Activated CD4-positive, alpha-beta T cell treated with anti-CD3 and anti-CD28 coated beads, Interleukin-2, amount 50 U/mL, for 4 hours (primary cell): ENCODE measurements at places on chromosomes 5 and 9.

DNA sequence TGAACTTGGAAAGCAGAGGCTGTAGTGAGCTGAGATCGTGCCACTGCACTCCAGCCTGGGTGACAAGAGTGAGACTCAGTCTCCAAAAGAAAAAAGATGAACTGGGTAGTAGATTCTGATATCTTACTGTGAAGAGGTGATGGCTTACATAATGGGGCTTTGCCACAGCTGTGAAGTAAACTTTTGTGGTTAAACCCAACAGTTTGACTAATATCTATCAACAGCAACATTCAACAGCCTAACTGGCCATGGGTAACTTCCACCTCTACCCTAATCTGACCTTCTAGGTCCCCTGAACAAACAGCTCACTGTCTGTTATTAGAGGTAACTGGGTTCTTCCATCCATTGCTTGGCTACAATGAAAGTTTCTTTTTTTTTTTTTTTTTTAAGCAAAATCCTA is 52.1 kb downstream of the TLE1 start:
- no peak for DNase-seq

- DNase-seq, result no peak
Measured at GRCh38 chr9:99103054-99103895, 1.6 kb upstream of the TGFBR1 start.

DNA sequence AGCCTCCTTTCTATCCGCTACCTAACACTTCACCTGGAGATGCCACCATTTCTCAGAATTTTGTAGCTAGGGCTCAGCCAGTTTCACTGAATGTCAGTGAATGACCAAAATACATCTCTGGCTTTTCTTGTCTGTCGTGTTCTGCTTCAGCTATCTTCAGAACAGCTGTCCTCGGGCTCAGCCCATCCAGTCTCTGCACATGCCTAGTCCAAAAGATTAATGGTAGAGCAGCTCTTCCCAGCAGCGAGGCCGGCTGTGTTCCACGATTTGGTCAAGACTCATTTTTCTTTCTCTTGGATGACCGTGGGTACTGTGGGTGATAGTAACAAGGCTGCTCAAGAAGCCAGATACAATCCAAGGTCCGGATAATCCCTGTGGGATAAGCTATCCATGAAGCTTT is 342.8 kb downstream of the GABRG2 start:
- DNase-seq, result no peak

DNA sequence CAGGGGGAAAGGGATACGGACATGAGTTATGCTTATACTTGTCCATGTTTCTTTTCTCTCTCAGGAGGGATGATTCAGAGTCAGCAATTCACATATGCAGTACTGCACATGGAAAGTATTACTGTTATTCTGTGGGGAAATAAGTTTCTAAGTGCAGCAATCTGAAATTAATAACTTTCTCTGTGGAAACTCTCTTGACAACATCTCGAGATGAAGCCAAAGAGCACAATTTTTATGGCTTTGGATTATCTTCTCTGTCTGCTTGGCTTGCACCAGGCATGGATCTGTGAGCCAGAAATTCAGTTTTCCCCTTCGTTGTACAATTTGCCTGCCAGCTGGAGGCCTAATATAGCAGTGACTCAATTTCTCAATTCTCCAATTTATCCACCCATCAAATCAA is 2.5 kb upstream of the NDFIP1 start:
- no peak for DNase-seq

GRCh38 chr9:126125177-126125576 is 201.5 kb upstream of the MVB12B start:
- no peak for DNase-seq

DNA sequence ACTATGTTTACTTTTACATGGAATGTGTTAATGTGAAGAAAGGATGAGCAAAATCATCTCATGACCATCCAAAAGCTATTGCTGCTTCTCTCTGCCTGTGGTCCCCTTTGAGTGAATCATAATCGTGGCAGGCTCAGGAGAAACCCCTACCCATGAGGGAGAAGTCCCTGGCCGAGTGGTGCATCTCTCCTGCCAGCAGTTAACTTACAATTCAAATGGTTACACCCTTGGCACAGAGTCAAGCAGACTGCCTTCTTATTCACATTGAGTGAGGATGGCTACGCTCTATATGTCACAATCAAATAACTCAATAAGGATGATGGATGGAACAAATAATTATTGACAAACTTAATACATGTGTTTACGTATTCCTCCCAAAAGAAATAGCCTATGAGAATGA is 179.1 kb downstream of the FGF1 start:
- DNase-seq, result no peak

GRCh38 chr5:122412966-122413365 is 100.9 kb downstream of the SNCAIP start:
- DNase-seq, result no peak

DNA sequence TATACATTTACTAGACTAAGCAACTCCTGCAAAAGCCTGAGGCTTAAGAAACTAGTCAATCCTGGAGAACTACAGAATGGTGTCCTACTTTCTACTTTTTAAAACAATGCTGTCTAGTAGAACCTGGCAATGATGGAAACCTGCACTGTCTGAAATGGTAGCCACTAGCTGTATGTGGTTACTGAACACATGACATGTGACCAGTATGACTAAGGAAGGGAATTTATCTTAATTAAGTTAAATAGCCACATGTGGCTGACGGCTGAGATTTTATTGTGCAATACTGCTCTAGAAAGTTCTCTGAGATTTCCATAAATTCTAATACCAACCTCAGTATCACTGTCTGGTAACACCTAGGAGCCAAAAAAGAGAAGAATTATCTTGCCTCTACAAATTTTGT is 44.9 kb upstream of the RAPGEF6 start:
- DNase-seq, result no peak

DNA sequence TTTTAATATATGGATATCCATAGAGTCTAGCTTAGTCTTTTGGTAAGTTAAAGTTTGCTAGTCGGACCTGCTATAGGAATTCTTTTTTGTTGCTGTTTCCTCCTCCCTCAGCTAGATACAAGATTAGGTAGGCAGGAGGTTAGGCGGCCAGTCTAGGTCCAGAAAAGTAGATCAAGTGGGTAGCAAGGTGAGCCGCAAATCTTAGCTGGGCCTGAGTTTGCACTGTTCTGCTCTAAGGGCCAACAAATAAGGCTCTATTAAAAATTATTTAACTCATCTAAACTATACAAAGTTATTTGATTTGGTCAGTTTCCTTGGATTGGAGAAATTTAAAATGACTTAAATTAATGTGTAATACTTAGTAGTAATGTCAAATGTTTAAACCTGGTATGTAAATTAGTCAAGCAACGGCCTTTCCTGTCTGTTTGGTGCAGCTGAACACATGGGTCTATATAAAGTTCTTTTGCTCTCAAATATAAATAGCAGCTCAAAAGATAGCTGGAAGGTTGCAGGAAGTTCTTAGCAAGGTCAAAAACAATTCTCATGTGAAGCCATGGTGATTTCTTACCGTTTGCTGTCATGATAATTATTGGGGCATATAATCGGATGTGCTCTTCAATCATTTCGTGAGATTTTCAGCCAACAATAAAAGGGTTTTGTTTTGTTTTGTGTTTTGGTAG is 72.0 kb downstream of the PRKACG start:
- no peak for DNase-seq

GRCh38 chr5:133712562-133712961 is 100.2 kb upstream of the FSTL4 start:
- no peak for DNase-seq

- no peak for DNase-seq
Measured at GRCh38 chr9:72256931-72257330, 107.7 kb downstream of the GDA start.
